RWPE1 (cell line): ENCODE measurements at places on chromosomes 3 and 15.
A peak's percentile ranks its signal among the peaks of the same experiment; 100 is the strongest.

DNA sequence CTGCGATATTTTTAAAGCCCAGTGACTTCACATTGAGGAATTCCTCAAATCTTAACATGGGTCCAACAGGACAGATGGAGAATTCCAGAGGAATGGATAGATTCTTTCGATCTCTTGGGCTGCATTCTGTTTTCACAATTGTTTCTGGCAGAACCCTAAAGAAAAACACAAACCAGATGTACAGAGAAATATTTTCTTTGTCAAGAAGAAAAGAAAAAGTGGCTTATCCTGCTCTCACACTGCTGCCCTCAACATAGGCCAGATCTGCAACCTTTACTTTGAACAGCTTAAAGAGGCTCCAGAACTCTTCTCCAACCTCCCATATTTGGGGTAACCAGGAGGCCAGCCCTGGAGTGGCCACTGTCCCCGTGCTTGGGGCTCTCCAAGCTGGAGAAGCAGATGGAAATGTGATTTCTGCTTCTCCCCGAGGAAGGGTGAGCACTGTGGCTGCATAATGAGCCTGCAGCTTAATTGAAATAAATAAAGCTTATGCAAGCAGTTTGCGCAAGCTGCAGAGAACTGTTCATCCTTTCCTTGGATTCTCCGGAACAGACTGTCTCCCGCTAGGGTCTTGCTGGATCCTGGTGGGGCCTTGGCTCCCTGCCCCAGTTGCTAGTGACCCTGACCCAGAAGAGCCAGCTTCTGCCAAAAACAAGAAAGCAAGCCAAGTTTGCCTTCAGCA is 453.2 kb upstream of the PROK2 start:
- DNase-seq: no peak

- peak; percentile 88 for DNase-seq
Measured at GRCh38 chr15:70596354-70597055, 166.9 kb downstream of the UACA start.

DNA sequence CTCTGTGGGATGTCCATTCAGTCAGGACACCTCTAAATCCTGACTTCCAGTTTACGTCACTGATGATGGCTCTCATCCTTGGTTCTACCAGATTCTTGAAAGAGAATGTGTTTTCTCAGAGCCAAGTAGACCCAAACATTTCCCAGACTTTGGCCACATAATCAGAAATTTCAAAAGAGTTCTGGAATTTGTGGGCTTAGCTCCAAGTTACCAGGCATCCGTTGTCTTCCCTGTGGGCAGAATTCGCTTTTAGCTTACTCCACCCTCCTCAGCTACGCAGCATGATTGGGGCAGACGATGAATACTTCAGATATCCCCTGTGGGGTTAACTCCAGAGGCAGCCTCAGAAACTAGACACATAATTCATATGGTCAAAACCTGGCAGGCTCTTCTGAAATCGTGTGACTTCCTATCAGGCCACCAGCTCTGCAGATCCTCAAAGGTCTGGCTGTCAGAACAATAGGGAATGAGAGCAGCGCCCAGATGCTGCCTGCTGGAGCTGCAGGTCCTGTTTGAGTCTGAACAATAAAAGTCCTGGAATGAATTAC is 30.6 kb downstream of the CRTC3 start:
- peak; percentile 70 for DNase-seq

GRCh38 chr3:189890496-189890895 is 230.2 kb downstream of the P3H2 start:
- no peak for DNase-seq

DNA sequence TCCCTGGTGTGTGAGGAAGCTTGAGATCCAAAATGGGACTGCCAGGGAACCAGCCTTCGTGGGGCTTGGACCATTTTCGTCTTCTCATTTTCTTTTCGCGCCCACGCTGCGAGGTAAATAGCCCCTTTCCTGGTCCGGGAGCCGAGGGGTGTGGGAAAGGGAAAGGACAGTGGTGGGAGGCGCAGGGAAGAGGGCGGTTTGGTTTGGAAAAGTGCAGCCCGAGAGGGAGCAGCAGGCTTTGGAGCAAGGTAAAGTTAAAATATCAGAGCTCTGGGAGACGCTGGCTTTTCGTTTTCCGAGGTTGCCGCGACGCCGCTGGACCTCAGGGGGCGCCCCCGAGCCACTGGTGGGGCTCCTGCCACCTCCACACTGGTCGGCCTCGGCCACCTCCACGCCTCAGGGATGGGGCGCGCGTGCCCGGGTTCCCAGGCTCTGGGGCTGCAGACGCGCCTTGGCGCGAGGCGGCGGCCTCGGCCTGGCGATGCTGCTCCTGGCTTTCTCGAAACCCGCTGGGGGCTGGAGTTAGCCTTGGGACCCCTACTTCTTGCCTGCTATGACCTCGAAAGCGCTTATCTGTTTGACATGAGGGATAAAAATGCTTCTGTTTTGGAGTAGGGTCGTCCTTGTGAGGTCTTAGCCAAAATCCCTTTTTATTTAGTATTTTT is 3.2 kb downstream of the PTPRG start:
- DNase-seq: no peak

- DNase-seq: peak; percentile 36
Measured at GRCh38 chr3:16369276-16369675, 104.3 kb downstream of the OXNAD1 start.

- DNase-seq: peak; percentile 83
Measured at GRCh38 chr3:48429960-48430707, at the start of gene PLXNB1. Gene PLXNB1, minus strand, starts transcription at chr3:48430086. Its CDS starts 5,475 bp downstream, at chr3:48424611.

DNA sequence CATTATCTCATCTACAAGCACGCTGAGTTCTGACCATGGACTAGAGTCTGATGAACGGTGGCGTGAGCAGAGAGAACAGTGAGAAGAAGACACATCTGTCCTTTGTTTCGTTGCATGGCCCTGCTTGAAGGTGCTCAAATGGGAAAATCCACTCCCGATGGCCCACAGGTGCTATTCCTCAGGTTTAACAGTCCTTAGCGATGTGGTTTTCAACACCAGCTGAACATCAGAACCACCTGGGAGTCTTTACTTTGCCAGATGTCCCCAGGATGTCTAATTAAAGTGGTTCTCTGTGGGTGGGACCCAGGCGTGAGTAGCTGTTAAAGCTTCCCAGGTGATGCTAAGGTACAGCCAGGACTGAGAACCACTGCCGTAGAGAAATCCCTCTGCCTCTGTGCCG is 13.0 kb downstream of the ADAMTS17 start:
- no peak for DNase-seq
